Memory B cell (primary cell): ENCODE measurements at places on chromosomes 3 and 15.

DNA sequence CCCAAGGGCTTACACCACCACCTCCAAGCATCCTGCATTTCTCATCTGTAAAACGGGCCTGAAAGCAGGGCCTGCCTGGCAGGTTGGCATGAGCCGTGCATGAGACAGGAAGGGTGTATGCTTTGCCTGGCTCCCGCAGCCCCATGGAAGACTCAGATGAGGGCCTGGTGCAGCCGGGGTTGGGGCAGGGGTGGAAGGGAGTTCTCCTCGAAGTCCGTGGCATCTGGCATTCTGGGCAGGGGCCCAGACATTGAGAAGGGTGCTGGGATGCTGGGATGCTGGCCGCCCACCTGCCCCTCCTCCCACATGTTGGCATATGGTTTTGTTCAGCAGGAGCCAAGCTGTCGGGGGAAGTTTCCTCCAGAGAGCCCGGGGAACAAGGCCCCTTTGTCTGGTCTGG lies 13.0 kb upstream of the FBLN2 start:
- DNase-seq, result no peak

DNA sequence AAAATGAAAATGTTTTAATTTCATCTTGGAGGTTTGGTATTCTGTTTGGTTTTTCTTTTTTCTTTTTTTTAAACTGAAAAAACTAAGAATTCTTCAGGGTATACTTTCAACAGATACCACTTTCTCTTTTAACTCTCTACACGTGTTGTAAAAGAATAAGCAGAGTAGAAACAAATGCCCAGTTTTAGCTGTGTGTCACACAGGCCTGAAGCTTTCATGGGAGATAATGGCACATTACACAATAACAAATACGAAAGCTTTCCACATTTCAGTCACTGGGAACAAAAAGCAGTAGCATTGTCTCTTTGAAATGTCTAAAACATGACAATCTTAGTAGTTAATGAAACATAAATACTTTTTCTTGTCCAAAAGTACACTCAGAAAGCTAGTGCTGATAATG lies 818.5 kb downstream of the TBL1XR1 start:
- no peak for DNase-seq

GRCh38 chr3:65995030-65995429 lies 43.7 kb downstream of the MAGI1 start:
- no peak for DNase-seq

DNA sequence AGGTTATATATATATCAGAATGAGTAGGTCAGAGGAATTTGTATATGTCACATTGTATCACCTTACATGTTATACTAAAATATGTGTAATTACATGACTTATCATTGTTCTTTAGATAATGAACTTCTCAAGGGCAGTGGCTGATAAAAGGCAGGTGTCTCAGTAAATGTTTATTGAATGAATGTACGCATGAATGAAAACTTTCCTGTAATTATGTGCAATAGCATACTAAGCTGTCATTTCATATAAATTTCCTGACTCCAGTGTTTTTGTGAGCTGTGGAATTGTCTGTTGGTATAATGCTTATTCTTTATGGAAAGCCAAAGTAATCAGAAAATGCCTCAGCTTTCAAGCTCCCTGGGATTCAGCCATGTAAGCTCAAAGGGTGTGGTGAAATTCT lies 4.2 kb downstream of the TBC1D23 start:
- DNase-seq, result no peak

DNA sequence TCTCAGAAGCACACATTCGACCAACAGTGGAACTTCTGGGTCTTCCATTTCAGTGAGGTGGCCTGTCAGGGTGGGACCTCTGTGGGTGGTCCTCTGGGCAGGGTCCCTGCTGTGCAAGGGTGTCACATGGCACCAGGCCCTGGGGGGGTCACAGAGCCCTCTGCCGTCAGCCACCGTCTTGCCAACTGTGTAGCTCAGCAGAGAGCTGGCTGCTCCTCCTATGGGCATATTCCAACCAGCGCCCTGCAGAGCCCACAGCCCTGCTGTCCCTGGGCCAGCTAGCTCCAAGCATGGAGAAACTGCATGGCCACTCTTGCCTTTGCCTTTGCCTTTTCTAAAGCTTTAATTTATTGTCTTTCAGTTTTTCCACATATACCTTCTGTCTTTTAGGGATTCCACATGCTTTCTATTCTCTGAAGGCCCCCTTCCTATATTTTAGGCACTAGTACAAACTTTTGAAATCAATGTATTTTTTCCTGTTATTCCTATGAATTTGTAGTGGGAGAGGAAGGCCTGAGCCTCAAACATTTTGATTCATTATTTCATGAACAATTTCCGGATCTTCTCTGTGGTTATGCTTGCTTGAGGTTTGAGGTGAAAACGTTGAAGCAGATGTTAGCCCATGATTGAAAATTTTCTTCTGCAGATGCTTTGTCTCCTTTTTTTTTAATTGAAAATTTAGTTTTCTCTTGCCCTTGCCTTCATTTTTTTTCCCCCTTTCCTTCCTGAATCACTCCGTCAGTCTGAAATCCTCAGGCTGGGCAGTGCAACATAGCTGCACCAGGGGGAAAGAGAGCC lies 11.7 kb downstream of the IQCF1 start:
- no peak for DNase-seq

DNA sequence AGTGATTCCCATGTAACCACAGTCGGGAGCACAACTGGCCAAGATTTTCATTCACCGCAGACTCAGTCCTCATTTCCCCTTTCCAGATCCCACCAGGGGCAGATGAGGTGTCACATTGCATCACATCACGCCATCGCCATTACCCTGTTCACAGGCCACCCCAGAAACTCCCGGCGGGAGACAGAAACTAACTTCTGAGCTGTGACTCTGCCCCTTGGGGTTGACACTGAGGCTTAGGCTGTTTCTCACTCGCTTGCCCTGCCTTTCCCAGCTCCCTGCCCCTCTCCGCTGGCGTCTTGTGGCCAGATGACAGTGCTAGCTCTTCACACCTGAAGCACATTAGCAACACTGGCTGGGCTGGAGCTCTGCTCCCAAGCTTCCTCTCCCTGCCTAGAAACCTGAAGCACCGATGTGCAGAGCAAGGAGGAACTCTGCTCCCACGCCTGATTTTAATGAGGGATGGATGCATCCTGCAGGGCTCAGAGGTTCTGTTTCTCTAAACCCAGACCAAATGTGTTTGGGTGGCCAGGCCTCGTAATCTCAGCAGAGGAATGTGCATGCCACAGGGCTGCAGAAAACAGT lies 88.8 kb upstream of the CTDSPL start:
- DNase-seq, result no peak
